AG04450 (cell line): ENCODE measurements at places on chromosomes 5 and 9. TPM values are rescaled to one million over a fixed set of nuclear protein-coding genes. Genes with fewer than 3 reads are reported as not detected.
A peak's percentile ranks its signal among the peaks of the same experiment; 100 is the strongest.

The DIPK1B gene
- polyA plus RNA-seq = 2.8 and 3.6 TPM in 2 replicates

The ASPN gene
- 0.92 and 1.1 TPM in 2 replicates for polyA plus RNA-seq

The LMX1B gene
- polyA plus RNA-seq = not detected in 2 replicates

The ABO gene
- polyA plus RNA-seq = not detected in 2 replicates

The TMC1 gene
- polyA plus RNA-seq = 0.11 TPM in 1 of 2 replicates, not detected in the other

The SAXO1 gene
- 0.01 TPM in 1 of 2 replicates, not detected in the other for polyA plus RNA-seq

The UNC13B gene
- 12.5 and 15.4 TPM in 2 replicates for polyA plus RNA-seq

The PCDHB5 gene
- polyA plus RNA-seq = 0.68 and 0.72 TPM in 2 replicates

The TDRD7 gene
- 7.3 and 8.2 TPM in 2 replicates for polyA plus RNA-seq

The SPINK6 gene
- polyA plus RNA-seq = not detected in 2 replicates

The LMAN2 gene
- 150 and 212 TPM in 2 replicates for polyA plus RNA-seq

DNA sequence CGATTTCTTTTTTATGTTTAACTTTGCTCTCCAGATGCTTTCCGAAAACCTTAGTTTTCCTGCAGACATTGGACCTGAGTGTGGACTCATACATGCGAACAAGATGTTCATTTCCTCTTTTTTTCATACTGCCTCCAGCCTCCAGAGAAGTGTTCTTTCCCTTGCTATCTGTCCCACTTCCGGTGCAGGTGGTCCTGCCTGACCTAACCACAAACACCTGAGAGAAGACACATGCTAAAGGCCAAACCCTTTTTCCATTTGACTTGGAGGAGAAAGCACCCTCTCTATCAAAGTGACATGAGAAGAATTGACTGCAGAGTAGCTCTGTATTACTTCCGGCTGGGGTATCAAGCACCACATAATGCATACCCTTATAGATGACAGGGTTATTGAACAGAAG is 334.0 kb downstream of the ARHGEF28 start:
- DNase-seq = no peak

GRCh38 chr5:56183506-56183905 is 49.6 kb downstream of the ANKRD55 start:
- peak; percentile 80 for DNase-seq

GRCh38 chr5:133962131-133962530 is 6.3 kb downstream of the C5orf15 start:
- no peak for DNase-seq

- DNase-seq = no peak
These were observed 425.6 kb upstream of the MEF2C start for GRCh38 chr5:89308606-89309040.

GRCh38 chr5:131758520-131758900 is 38.3 kb downstream of the FNIP1 start:
- DNase-seq = no peak

DNA sequence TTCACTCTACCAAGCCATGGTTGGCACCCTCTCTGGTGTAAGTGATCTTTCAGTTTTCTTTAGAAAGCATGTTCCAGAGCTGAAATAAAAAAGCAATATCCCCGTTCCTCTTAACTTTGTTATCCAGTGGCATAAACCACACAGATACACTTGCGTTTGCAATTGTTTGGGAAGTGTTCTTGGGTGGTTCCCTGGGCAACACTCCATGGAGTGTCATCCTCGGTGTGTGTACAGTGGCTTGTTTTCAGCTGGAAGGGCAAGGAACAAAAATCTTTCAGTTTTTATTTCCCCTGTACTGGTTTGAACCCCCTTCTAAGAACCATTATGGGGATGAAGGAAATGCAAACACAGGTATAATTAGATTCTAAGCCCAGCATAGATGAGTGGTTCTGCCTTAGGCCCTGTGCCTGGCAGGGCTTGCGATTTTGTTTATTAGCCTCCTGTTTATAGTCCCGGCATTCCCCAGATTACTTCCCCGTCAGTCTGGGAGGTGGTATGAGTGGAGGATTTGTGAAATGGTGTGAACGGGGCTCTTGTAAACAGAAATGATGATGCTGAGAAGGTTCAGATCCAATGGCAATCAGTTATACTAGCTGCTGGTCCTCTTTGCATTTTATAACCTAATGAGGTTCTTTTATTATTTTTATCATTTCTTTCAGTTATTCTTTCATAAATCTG is 76.0 kb upstream of the CD180 start:
- no peak for DNase-seq

GRCh38 chr9:108270561-108270960 is 585.2 kb downstream of the ACTL7B start:
- no peak for DNase-seq

GRCh38 chr5:151020304-151021110 is at the start of gene GPX3:
TSS of gene GPX3 (plus strand) at chr5:151020591. CDS start at chr5:151020655, 64 bp downstream.
- no peak for DNase-seq

- no peak for DNase-seq
These were observed 1.3 kb downstream of the NIPBL start for GRCh38 chr5:36877667-36878391.

DNA sequence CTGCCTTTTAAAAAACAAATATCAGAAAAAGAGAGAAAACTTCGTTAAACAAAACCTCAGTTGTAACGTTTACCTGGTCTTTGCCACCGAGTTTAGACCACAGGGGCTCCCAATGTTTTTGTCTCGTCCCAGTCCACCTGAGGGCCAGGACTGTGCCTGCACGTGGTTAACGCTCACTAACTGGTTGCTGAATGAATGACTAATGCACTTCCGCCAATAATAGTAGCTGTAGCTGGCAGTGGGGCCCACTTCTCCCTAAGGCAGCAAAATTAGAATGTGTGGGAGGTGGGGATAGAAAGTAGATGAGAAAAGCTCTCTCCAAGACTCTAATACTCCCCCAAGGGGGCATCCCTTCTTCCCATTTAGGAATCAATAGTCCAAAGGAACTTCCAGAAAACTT is 29.1 kb upstream of the MED27 start:
- no peak for DNase-seq

DNA sequence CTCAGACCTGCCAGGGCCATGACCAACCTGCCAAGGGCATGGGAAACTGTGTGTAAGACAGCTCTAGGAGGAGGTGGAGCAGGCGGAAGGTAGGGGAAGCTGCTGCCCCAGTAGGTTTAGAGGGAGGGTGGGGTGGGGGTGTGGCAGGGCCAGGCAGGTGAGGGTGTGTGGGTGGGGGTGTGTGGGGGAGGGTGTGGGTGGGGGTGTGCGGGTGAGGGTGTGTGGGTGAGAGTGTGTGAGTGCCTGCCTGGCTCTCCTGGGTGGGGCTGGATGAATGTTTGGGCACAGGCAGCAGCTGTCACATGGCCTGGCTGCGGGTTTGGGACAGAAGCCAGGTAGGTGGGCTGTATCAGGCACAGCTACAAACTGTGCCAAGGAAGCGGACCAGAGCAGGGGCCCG is 8.8 kb upstream of the N4BP3 start:
- DNase-seq = no peak

DNA sequence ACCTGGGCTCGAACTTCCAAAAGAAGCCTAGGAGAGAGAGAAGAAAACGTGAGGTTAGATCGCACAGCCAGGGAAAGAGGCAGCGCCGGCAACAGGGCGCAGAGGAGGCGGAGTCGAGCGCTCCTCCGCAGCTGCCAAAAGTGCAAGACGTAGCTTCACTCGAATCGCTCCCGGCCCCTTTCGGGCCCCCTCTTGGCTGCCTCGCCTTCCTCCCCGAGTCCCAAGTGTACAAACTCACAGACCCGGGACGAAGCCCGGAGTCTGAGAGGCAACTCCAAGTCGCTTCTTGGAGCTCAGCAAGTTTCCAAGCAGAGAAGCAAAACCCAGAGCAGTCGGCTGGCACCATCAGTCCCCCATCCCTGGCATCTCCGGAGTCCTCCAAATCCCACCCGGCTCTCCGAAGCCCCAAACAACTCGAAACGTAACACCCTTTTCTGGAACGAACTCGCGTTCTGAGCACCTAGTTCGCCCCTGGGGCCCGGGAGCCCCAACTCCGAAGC is 1.2 kb downstream of the MIER3 start:
- DNase-seq = peak; percentile 21

DNA sequence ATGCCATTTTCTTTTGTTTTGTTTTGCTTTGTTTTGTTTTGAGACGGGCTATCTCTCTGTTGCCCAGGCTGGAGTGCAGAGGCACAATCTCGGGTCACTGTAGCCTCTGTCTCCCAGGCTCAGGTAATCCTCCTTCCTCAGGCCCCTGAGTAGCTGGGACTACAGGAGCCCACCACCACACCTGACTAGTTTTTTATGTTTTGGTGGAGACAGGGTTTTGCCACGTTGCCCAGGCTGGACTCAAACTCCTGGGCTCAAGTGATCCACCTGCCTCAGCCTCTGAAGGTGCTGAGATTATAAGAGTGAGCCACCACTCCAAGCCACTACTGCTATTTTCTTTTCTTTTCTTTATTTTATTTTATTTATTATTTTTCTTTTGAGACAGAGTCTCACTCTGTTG is 54.0 kb upstream of the S1PR3 start:
- DNase-seq = no peak

GRCh38 chr5:125272357-125272756 is 525.9 kb upstream of the ZNF608 start:
- no peak for DNase-seq

GRCh38 chr5:57041570-57041969 is 89.6 kb upstream of the MIER3 start:
- DNase-seq = no peak

DNA sequence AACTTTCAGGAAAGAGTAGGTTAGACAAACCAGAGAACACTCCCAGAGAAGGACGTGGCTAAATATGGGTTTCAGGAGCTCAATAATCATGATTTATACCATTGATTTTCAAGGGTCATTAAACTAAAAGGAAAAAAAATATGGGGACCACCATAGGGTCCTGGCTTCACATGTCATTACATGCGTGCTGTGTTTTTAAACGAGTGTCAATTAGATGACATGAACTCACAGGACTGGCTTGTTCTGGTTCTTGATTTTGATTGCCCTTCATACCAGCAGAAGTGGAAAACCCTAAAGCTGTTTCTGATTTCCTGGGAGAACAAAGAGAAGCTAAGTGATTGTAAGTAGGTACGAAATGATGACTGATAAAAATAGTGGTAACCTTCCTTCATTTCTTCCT is 5.8 kb downstream of the ACOT12 start:
- DNase-seq = no peak

DNA sequence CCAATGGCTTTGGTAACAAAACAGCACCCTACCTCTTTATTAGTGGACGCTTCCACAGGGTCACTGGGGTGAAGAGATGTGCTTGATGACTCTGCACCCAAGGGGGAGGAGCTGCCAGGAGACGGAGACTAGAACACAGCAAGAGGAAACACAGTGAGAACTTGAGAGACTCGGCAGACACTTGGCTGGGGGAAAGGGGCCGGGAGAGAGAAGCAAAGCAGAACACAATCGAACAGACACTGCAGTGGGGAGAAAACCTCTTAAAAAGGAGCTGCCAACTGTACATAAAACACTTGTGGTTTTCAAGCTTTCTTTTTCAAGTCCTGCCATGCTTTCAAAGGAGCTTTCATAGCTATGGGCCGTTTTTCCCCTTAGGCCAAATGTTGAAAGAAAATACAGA is 151.0 kb downstream of the ENTREP1 start:
- DNase-seq = no peak

GRCh38 chr5:170046241-170046640 is 59.5 kb upstream of the FOXI1 start:
- DNase-seq = no peak

- DNase-seq = no peak
These were observed 284.3 kb upstream of the IRX4 start for GRCh38 chr5:2166979-2167377.

GRCh38 chr9:68998385-68998784 is 15.5 kb downstream of the PRKACG start:
- no peak for DNase-seq

DNA sequence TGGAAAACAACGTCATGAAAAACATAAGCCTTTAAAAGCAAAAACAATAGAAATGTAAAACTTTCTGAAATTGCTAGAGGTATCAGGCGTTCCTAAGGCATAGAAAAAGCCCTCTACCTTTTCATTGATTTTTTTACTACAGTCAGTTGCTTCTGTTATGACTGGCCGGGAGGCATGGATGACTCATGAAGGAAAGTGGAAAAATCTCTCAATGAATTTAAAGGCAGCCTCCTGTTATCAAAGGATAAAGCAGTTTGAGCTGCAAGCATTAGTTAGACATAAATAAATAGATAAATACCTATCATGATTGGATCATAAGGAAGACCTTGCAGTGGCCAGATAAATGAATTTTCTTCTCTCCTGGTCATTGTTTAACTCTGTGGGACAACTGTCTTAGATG is 281.6 kb downstream of the MAST4 start:
- DNase-seq = no peak

GRCh38 chr5:955886-956761 is 52.5 kb upstream of the NKD2 start:
- DNase-seq = no peak

GRCh38 chr5:120456006-120456405 is 8.1 kb upstream of the PRR16 start:
- no peak for DNase-seq

- DNase-seq = no peak
These were observed 117.9 kb upstream of the SPATA31C2 start for GRCh38 chr9:88256216-88256615.

DNA sequence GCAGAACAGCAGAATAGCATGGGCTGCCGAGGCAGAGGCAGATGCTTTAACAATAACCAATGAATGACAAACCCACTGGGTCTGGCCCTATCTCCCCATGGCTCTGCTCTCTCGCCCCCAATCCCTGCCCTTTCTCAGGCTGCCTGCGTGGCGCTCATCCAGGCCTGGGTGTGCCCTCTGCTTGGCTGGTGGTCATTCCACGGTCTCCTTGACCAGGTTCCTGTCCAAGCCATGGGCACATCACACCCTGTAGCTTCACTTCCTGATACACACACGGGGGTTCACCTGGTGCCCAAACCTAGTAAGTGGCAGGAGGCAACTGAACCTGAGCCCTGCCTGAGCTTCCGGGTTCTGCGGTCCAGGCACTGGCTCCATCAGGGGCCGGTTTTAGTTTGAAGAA is 87.6 kb downstream of the DAP start:
- DNase-seq = no peak

DNA sequence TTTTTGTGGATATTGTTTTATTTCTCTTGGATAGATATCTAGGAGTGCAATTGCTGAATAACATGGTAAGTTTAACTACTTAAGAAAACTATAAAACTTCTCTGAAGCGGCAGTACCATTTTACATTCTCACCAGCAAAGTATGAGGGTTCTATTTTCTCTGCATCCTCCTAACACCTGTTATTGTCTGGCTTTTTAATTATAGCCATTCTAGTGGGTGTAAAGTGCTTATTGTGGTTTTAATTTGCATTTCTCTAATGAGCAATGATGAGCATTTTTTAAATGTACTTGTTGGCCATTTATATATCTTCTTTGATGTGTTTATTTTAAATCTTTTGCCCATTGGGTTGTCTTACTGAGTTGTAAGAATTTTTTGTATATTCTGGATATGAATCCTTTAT is 28.7 kb downstream of the SMIM32 start:
- DNase-seq = no peak
